ENCODE measurements at places on chromosomes 4 and X.

DNA sequence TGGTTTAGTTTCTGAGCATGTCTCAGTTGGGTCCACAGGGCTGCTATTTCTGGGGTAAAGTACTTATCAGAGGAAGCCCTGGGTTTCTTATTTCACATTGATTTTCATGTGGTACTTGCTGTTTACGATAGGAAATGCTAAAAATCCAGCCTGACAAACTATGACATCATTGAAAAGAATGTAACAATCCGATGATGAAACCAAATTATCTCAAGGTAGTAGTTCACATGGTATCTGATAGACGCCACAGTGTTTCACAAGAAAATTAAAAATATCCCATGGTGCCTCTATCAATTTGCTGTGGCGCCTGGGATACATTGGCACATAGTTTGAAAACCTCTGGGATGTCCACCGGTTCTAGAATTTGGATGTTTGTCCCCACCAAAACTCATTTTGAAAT, 418.9 kb upstream of the RPS6KA3 start:
- DNase-seq: no peak

- DNase-seq: no peak
Measured at GRCh38 chrX:65600106-65600505, 65.5 kb upstream of the LAS1L start.

DNA sequence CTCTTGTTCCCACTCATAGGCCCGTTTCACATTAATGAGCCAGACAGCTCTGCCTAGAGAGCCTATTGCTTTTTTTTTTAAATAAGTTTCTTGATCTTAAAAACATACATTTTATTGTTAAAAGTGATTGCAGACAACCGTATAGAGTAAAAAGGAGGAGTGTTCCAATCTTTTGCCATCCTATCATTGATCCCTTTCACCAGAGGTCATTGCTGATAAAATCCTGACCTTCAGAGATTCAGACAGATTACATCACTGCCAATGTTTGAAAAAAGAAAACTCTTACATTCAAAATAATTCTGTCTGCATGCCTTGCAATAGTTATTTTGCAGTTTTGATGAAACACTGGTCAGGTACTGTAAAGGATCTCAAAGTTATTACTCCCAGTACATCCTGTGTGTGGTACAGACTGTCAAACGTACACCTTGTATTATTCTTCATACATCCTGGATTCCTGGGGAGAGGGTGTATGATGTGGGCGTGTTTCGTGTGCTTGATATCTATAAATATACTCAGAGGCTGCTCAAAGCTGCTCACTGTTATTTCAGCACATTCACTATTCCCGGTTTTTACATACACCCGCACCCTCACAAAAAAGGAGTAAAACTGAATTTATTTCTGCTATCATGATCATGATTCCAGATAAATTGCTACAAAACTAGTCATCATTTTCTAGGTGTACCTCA, 15.4 kb upstream of the KLHL2 start:
- DNase-seq: no peak

DNA sequence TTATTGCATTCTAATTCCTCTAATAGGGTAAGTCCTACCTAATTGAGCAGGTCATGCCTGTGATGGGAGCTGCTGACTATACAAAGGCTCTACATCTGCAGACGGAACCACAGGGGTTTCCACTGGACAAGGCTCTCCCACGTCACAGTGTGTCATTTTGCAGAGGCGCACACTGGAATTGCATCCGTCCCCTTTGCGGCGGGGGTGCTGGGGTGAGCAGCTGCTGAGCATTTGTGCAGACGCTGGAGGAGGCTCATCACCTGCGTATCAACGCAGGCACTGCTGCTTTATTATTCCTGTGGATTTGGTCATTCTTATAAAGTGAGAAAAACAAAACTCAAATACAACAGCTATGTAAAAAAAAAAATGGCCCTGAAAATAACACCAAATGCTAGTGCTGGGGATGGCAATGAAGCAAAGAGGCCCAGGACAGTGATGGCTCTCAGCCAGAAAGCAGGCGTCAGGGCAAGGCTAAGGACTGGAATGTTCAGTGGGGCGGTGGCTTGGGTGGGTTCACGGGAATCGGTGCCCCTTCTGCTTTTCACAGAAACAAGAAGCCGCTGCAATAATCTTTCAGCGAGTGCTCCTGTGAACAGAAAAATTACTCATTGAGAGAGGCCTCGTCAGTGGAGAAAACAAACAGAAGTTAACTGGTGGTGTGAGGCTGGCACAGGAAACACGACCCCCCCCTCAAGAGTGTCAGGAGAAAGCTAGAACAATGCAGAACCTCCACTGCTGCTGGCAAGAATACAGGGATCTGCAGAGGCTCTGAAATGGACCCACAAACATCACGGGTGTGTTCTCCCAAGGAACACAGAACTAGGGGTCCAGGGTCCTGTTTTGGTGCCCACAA, 67.8 kb downstream of the GATB start:
- no peak for DNase-seq

DNA sequence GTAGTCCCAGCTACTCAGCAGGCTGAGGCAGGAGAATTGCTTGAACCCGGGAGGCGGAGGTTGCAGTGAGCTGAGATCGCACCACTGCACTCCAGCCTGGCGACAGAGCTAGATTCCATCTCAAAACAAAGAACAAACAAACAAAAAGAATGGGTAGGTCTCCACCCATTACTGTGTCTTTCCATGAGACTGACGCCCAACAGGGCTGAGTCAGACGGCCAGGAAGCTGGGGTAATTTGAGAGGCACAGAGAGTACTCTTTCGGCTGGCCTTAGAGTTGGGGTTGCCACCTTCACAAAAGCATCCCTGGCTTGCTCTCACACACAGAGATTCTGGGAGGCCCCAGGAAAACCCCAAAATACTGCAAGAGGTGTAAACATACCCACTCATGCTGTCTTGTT, 72.0 kb upstream of the DHRSX start:
- no peak for DNase-seq

DNA sequence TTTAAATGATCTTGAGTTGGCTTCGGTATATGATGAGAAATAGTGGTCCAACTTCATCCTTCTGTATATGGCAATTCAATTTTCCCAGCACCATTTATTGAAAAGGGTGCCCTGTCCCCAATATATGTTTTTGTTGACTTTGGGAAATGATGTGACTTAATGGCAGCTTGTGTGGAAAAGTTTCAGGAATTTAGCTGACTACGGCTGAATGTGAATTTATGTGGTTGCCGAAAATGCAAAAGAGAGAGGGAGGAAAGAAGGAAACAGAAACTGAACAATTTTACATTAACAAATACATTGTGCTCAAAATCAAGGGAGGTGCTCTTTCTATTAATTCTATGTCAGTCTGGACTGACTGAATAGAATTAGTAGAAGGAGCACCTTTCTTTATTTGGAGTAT, 101.8 kb upstream of the CYSLTR1 start:
- no peak for DNase-seq

DNA sequence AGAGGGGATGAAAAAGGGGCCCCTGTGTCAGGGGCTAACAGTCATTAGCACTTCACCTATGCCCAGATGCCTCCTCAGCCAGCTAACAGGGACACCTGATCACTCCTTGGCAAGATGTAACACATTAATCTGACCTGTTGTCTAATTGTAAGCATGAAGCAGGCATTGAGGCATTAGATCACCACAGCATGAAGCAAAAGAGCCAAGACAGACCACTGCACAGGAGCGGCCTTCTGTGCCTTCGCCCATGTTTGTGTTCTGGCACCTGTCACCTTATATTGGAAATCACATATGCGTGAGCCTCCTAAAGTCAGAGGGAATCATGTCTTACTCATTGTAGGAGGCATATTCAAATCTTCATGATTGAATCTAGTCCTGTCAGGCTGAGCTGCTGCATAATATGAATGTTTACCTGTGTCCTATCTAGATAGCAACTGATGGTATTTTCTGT, 48.4 kb downstream of the PTTG2 start:
- no peak for DNase-seq

DNA sequence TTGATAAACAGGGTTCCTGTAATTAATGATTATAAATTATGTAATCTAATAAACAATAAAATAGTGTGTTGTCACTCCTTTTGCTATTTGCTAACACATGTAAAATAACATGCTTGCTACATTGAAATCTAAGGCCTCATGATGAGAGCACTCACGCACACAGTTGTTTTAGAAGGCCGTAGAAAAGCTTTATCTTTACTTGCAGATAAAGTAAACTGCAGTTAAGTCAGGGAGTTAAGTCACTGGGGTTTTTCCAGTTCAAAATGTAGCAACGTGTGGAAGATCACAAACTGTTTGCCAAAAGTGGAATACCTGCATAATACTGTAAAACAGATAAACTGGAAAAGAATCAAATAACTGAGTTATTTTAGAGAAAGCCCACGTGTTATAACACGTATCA, 187.3 kb upstream of the PACRGL start:
- no peak for DNase-seq

DNA sequence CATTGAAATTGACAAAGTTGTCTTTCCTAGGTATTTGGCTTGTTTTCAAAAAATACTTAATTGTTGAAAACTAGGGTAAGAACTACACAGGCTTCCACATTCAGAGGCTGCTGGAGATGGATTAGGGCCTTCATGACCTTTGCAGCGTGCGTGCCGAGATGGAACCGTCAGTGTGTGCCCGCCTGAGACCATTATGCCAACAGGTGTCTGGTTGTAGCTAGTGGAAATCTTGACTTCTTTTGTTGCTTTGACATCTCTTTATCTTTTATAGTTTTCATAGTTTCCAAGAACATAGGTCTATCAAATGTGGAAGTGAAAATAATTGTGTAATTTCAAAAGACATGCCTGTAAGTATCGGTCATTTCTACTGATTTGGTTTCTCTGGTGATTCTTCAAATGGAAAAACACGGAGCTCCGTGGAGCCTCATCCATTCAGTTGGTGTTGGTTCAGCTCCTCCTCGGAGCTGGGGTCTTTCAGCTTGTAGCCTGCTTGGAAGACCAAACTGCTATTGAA, 38.9 kb upstream of the CLCN4 start:
- no peak for DNase-seq

- DNase-seq: no peak
Measured at GRCh38 chr4:120960656-120961267, 38.2 kb upstream of the PRDM5 start.

- DNase-seq: no peak
Measured at GRCh38 chrX:96703816-96704215, 19.2 kb downstream of the DIAPH2 start.

- DNase-seq: no peak
Measured at GRCh38 chr4:111943796-111944203, 201.5 kb upstream of the FAM241A start.

DNA sequence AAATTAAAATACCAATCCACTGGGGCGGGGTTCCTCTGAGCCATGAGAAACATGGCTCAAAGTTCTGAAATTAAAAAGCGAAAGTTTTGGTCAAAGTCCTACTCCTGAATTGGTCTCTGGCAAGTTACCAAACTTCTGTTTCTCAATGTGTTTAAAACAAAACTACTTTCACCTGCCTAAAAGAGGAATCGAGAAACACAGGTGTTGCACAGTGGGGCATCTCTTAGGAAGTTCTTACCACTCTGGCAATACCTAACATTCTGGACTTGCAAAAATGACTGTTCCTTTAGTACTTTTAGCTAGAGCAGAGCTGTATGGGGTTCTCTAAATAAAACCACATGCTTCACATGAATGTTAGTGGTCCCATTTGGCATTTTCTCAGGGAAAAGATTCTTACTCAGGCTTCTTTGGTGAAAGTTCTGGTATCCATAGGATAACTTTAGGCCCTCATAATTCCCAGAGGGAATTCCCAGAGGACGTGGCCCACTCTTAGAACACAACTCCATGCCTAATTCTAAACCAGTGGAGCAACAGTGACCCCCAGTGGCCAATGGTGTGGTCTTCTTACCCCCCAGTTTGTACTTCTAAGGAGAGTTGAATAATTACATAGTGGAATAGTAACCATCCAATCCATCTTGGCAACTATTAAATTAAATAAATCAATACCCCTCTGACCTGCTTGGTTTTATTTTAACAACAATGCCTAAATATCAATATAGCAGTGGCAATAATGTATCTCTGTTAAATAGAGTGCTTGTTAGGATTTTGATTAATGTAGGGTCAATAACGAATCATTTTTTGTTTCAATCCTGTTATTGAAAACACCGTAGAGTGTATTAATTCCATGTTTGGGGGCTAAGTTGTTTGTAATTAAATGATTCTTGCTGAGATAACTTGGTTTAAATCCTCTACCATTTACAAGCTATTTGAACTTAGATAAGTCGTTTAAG, 21.9 kb downstream of the BMP3 start:
- no peak for DNase-seq

DNA sequence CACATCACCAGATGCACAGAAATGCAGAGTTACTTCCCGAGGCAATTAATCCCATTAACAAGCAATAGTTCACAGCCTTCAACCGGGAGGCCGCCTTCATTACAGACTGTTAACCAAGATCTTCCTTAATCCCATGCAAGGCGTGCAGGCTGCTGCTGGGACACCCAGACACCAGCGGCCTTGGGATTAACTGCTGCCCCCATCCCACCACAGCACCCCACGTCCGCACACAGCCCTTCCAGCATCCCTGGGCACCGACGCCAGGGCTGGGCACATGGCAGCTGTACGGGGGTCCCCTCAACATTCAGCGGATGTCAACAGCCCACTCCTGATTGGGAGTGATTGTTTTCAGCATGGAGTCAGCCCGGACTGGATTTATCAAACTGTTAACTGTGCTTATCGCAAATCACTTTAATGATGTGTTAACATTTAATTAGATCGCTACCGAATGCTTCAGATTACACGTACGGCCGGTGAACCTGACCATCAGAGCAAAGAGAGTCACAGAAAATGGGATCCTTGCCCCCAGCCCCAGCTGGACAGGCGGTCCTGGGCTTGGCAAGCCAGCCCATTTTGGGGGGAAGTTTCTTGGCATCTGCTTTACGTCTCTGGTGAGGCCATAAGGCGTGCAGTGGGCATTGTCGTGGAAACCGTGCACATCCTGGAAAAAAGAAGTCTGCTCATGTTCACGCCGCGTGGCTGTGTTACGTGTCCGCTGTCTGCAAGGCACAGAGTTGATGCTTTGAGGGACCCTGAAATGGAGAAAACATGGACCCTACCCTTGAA, 126.4 kb downstream of the HMX1 start:
- DNase-seq: no peak

- no peak for DNase-seq
Measured at GRCh38 chr4:133623847-133624246, 474.8 kb downstream of the PCDH10 start.

GRCh38 chr4:93700571-93700970, 128.0 kb upstream of the ATOH1 start:
- no peak for DNase-seq

DNA sequence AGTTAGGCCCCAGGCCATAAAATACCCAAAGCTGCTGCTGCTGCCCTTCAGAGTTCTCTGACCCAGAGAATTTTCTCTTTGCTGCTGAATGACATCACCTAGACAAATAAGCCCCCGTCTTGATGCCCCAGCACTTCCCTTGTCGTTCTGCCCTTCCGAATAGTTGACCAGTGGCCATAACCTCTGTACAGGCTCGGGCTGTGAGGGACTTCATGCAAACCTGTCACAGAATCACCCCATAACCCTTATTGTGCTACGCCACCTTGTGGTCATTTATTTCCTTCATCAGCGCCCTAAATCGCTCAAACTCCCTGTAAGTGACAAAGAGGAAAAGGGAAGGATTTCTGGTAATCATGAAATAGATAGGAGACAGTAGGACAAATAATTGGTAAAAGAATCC, 18.8 kb downstream of the SPACA5 start:
- DNase-seq: no peak

GRCh38 chrX:110316351-110317060, 1.4 kb downstream of the AMMECR1 start:
- no peak for DNase-seq

GRCh38 chr4:20351360-20352162, 99.9 kb downstream of the SLIT2 start:
- no peak for DNase-seq

Measured in stimulated activated CD4-positive, alpha-beta T cell treated with anti-CD3 and anti-CD28 coated beads, Interleukin-12 subunit alpha, Interleukin-12 subunit beta, amount 100 ng/mL, for 24 hours (primary cell).